ENCODE measurements at places on chromosomes 16 and 17.
A peak's percentile ranks its signal among the peaks of the same experiment; 100 is the strongest.

DNA sequence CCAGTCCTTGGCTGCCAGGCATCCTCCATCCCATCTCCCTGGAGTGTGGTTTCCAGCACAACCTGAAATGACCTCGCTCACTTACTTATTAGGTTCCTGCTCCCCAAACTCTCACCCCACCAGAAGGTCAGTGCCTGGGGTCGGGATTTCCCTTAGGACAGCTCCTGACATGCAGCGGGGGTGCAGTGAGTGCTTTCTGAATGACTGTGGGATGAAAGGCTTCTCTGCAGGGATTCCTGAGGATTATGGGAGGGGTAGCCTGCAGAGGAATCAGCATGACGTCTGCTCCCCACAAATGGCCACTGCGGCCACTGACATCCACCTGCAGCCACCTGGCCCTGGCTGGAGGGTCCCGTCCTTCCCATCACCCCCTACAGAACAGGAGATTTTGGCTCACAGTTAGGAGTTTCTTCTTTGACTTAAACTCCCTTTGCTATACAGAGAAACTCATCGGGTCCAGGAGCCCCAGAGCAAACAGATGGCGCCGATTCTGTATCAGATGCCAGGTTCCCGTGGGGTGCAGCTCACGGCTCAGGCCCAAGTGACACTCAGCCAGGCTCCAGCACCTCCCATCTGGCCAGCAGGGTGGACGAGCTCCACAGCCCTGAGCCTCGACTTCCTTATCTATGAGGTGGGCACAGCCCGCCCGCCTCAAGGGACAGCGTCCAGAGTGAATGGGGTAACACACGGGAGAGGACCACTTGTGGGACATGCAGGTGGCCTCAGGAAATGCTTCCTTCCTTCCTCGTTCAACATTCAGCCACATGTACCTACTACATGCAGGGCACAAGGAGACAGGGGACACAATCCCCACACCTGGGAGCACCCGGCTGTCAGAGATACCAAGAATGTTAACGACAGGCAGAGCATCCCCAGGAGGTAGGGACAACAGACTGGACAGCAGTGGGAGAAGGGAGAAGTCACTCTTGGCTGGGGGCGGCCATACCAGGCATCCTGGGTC is 69.8 kb downstream of the RMI2 start:
- no peak for DNase-seq

DNA sequence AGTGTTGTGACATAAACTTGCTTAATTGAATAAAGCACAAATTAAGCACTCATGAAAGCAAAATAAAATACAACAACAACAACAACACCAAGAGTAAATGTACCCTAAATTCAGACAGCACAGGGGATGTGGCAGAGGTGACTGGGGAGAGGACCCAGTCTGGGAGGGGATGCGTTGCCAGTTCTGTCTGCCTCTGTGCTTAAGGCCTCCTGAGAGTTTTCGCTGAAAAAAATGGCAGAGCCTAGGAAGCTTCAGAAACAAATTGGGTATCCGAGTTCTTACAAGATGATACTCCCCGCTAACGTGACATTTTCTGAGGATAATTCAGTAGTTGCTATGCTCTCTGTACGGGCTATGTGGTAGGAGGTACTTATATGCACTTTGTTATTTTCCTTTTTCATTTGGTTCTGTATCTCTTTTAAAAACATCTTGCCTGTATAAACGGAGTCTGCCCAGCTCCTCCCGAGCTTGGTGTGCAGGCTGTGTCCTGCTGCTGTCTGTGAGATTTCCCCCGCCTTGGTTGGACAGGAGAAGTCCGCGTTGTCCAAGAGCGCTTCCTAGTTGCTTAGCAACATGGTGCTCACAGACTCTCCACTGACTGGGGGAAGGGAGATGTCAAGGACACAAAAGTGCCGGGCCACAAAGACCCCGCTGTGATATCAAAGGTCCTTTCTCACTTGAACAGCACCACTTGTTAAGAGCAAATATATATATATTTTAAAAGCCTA is 134.2 kb upstream of the CPHXL start:
- DNase-seq = peak; percentile 78

GRCh38 chr16:10878644-10879501 is 1.9 kb downstream of the CIITA start:
- DNase-seq = peak; percentile 38

GRCh38 chr17:51427323-51427811 is 167.0 kb downstream of the UTP18 start:
- no peak for DNase-seq

DNA sequence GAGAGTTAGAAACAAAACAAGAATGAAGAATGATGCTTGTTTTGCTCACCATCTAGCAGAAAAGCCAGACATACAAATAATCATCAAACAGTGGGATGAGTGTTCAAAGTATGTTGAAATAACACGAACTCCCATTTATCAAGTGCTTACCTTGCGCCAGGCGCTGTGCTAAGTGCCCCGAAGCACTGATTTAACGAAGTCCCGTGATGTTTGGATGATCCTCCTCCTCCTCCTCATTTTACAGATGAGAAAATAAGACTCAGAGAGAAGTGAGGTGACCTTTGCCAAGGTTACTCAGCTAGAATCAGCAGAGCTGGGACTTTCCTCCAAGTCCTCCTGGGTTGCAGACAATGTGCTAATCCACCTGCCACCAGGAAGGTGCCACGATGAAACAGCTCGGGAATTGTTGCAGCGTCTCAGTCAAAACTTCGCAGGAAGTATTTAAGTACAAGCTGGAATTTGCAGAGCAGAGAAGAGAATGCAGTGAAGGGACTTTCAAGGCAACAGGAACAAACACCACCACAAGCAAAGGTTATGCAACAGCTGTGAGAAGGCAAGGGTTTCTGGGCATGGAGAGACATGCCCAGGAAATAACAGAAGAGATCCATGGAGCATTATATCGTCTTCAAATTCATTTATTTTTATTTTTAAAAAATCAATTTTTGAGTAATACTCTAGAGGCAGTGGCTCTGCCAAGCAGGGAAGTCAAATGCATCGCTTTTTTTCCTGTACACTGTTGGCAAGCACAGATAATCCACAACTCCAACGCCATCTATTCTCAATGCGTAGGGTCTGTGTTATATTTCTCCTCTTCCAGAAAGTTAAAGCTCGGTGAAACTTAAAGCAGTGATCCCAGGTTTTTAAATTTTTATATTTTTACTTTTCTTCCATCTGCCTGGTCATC is 11.1 kb downstream of the PRCD start:
- DNase-seq = no peak

DNA sequence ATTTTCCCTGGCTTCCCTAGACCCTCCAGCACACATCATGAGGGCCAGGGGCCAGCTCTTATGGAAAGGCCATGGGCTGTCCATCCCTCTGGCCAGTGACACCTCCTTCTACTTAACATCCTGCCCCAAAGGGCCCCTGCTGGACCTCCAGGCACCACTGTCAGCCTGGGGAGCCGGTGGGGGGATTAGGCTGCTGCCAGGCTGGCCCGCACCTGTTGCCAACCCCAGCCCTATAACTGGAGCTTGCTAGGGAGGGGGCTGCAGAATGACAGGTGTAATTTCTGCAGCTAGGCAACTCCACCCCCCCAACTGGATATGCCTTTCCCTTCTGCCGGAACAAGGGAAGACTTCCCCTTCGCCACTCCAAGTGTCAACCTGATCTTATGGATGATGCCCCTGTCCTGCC is 12.5 kb downstream of the RARA start:
- no peak for DNase-seq

GRCh38 chr17:64653325-64653984 is 8.7 kb downstream of the SMURF2 start:
- DNase-seq = no peak

GRCh38 chr16:57803134-57803990 is 1.1 kb upstream of the KIFC3 start:
- peak; percentile 73 for DNase-seq

DNA sequence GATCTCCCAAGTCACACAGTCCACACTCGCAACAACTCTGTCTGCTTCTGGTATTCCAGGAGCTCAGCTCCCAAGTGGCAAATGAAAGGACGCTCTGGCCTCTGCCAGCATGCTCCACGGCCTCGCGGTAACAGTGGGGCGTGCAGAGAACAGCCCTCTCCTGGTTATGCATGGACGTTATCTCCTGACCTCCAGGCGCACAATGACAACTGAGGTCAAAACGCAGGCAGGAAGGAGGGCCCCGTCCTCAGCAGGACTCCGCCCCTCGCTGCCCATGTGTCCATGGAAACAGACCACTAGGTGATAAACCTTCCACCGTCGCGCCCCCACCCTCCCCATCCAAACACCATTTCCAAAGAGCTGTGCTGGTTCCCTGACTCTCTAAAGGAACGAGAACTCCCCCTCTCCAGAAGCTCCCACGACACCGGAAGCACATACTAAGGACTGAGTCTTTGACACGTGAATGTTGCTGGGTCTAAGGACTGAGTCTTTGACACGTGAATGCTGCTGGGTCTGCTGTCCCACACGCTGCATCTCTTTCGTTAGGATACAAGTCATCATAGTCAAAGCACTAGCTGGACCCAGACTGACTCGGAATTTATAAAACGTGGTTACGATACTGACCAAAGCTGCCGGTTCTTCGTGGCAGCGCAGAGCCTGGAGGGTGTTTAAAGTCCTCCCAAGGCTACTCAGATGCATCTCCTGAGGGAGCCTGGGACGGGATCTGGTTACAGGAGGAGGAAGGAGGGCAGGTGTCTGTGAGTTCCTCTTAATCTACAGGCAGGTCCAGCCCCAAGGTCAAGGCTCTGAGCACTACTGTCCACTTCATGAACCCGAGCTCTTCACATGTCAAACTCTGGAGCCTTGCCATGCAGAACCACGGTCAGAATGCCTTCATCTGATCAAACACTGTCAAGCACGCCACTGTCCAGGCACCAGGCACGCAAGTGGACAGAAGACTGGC is 43.9 kb downstream of the KLHDC4 start:
- no peak for DNase-seq

- DNase-seq = no peak
These were observed 43.2 kb downstream of the RPA1 start for GRCh38 chr17:1872976-1873375.

- peak; percentile 28 for DNase-seq
These were observed 689.5 kb upstream of the RBFOX1 start for GRCh38 chr16:6643080-6643686.

- no peak for DNase-seq
These were observed 48.5 kb upstream of the RBFOX3 start for GRCh38 chr17:79659376-79659775.

DNA sequence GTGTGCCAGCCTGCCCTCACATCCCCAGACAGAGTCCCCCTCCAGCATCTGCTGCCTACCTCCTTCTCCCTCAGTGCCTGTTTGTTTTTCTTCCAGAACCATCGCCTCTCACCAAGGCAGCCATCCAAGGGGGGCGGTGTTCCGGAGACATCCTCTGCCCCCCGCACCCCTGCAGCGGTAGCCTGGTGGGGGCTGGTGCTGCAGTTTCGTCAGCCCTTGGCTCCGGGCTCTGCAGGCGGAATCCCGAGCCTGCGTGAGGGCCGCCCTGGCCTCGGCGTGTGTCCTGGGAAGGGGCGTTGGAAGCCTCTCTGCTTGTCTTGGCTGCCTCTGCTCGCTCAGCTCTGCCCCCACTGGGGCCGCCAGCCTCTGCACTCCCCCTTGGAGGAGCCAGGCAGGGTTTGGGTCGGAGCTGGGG is 126.0 kb upstream of the CIBAR2 start:
- DNase-seq = peak; percentile 34

GRCh38 chr17:57779706-57780105 is 34.6 kb upstream of the CCDC182 start:
- no peak for DNase-seq

GRCh38 chr17:16354585-16354984 is 1.3 kb upstream of the CENPV start:
- no peak for DNase-seq

- DNase-seq = no peak
These were observed 45.9 kb upstream of the HS3ST3A1 start for GRCh38 chr17:13647543-13648021.

- DNase-seq = no peak
These were observed 7.8 kb downstream of the SLC47A1 start for GRCh38 chr17:19541445-19541844.

- DNase-seq = no peak
These were observed 14.4 kb downstream of the C17orf50 start for GRCh38 chr17:35775039-35775438.

Measured in occipital lobe (tissue), 3 donors.